ENCODE measurements at places on chromosomes 4 and X.

DNA sequence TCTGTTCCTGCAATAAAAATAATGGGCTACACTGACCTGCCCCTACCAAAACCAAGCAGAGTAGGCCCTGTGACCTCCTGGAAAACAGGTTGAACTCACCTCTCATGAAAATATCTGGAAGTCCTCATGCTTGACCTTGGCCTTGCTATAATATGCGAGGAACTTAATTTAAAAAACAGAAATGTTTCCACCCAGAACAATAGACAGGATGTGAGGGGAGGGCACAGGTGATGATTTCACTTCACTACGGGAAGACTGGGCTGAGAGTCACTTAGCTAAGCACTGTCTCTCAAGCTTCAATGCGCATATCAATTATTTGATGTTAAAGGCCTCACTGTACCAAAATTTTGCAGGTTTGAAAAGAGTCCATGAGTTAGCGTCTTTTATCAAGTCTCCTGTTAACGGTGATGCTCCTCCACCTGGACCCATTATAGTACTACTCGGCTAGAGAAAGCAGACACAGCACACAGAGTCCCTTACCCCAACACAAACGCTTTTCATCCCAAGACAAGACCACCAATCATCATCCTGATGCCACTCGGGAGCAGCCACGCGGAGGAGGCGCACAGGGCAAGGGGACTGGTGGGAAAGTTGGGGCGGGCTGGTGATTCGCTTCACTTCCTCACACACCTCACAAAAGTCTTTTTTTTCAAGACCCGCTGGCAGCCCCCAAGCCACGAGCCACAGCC, 25.9 kb downstream of the ZNF721 start:
- peak; percentile 58 for DNase-seq

DNA sequence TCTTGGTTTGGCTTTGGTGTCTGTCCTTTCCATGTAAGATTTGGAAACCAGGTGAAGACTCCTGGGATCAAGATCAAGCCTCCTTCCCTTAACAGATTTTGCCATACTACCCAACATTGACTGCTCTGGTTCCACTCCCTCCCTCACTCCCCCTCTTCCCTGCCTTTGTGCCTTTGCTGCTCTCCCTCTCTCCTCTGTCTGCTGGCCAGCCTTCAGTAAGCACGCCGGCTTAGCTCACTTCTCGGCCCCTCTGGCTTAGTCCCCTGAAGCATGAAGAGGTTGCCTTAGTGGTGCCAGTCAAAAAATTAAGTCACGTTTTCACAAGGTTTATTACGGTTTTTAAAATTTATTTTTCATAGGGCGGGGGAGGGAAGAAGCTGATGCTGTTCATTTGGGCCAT, 6.0 kb downstream of the GRIA3 start:
- DNase-seq: no peak

- no peak for DNase-seq
These were observed 32.4 kb downstream of the IGFBP7 start for GRCh38 chr4:57077550-57078343.

DNA sequence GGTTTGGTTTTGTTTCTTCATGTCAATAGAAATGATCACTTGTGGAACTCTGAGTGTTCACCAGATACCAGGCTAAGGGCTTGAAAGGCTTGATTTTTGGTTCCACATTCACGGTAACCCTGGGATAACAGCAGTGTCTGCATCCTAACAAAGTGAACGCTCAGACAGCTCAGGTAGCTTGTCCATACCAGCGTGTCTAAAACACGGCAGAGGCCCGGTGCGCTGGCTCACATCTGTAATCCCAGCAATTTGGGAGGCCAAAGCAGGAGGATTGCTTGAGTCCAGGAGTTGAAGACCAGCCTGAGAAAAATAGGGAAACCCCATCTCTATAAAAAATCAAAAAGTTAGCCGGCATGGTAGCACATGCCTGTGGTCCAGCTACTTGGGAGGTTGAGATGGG, 49.0 kb downstream of the HTRA3 start:
- no peak for DNase-seq

DNA sequence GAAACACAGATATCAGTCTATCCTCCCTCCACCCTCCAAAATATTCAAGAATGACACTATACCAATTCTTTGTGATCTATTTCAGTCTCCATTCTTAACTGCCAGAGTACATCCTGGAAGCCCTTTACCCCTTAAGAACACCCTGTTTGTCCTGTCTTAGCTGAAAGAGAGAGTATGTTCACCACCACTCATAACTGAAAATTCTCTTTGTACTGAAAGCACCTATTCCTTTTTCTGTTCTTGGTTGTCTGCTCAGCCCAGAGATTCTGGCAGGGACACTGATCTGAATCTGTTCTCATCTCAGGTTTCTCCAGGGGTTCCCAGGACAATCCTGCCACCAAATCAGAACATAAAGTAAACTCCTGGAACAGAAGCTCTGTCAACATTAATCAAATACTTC, 25.4 kb upstream of the EREG start:
- DNase-seq: no peak

DNA sequence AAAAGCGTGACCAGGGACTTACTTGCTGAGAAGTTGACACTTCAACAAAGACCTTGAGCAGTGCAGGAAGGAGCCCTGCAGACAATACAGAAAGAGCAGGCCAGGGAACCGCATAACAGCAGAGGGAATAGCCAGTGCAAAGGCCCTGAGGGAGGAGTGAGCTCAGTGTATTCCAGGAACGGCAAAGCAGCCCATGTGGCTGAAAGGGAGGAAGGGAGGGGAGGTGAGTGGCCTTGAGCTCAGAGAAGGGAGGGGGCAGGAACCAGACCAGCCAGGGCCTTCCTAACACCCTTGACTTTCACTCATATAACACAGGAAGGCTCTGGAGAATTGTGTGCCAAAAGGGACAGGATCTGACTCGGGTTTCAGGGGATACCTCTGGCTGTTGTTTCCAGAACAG, 112.2 kb downstream of the BCOR start:
- no peak for DNase-seq

- no peak for DNase-seq
These were observed 42.0 kb upstream of the IGSF1 start for GRCh38 chrX:131331152-131331551.

DNA sequence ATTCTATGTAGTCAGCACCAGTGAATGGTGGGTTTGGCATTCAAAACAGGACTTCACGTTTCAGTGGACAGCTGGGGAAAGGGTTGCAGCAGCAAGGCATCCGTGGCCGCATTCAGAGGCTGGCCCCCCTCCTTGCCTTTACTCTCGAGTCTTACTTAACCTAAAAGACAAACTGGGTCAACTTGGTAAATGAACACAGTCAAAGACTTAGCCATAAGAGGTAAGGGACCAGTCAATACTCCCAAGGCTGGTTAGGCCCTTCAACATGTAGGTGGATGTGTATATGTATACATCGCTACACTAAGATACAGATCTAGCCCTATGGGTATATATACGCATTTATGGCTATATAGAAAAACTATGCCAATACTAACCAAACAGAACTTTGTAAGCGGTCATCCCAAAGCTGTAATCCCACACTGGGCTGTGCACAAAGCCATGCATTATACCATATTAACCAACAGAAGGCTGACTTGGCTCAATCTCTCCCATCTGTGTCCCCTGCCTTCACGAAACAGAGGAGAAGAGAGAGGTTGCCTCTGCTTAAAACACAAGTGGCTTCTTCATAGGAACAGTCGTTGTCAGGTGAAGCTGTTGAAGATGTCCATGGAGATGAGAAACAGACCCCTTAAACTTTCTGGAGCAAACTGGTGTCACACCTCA, 61.9 kb downstream of the TSC22D3 start:
- no peak for DNase-seq
